ENCODE measurements at places on chromosomes 16 and 17.

- no peak for DNase-seq
These were observed 10.4 kb upstream of the NLRC3 start for GRCh38 chr16:3587547-3588110.

- DNase-seq: no peak
These were observed 129.6 kb downstream of the MRM1 start for GRCh38 chr17:36730857-36731490.

DNA sequence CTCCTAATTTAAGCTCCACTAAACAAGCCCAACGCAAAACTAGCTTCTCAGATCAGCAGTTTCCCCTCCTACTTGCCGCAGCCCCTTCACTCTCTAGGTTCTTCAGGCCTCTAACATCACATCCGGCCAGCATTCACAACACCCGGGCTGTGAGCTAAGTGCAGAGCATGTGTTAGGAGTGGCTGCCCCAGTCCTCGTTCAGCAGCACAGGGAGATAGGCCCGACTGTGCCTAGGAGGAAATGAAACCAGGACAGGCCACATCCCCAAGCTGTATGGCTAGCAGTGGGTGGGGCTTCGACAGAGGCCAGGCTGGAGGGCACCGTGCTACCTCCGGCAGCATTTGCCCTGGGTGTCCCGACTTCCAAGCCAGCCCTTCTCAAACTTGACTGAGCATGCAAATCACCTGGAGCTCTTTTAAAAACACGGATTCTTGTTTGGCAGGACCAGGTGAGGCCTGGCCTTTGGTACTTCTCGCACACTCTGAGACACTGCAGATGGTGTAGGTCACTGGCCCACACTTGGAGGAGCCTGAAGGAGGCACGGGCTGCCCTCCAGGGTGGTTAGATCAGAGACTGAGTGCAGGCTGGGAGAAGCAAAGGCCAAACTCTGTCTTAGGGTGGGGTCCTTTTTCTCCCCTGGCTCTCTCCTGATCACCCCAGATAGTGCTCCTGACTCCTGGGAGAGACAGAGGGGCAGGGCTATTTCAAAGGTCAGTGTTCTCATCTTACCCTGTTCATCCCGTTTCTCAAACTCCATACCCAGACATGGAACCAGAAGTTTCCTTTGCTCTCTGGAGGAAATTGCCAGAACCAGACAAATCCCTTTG lies 202.0 kb downstream of the C16orf78 start:
- DNase-seq: peak; percentile 80

GRCh38 chr16:85625053-85625452 lies 11.9 kb downstream of the GSE1 start:
- no peak for DNase-seq

DNA sequence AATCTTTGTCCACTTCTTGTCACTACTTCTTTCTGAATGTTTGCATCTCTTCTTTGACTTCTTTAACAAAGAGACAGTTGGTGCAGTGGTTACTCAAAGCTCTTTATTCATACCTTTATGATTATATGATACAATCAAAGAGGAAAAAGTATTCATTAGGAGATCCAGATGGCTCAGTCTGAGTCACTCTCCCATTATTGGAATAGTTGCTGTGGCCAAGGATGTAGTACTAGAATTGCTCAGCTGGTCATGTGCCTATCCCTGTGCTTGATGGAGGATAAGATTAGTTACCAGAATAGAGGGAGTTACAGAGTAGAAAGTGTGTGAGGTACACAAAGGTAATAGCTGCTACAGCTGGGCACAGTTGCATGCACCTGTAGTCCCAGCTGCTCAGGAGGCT lies 18.3 kb downstream of the BCAS3 start:
- DNase-seq: no peak

DNA sequence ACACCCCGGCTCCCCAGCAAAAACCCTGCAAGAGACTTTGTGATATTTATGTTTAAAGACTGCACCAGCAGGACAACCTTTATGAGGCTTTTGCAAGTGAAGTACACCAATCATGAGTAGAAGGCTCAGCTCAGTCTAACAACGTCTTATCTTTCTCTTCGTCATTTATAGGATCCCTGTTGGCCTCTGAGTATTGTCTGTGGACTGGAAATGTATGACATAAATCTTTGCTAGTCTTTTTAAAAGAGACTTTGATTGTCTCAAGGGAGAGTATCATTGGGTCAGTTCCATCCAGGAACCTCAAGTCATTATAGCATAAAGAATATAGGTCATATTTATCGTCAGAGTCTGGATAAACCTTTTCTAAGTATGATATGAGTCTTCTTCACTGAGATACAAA lies 505.0 kb upstream of the SOX9 start:
- DNase-seq: no peak

DNA sequence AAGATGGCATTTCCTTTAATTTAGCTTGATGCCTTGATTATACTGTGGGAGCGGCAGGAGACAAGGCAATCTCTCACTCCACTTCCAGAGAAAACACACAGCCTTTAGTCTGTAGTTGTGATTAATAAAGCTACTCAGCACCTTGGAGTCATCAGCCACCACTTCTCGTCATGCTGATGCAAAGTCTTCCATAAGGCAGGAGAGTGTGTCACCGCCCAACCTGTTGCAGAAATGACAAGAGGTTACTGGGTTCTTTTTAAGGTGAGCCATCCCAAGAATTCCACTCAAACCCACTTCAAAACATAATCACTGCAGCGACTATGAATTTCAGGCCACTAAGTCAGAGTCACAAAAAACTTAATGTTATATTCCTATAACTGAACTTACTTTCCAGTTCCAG lies 223.9 kb upstream of the TOX3 start:
- no peak for DNase-seq

GRCh38 chr17:70314506-70314905 lies 145.2 kb downstream of the KCNJ2 start:
- peak; percentile 80 for DNase-seq

- DNase-seq: no peak
These were observed 1.9 kb upstream of the RSAD1 start for GRCh38 chr17:50476545-50477315.

- peak; percentile 95 for DNase-seq
These were observed 14.9 kb downstream of the IRF8 start for GRCh38 chr16:85913688-85914422.

- DNase-seq: no peak
These were observed 8.3 kb downstream of the FLII start for GRCh38 chr17:18250259-18250658.

DNA sequence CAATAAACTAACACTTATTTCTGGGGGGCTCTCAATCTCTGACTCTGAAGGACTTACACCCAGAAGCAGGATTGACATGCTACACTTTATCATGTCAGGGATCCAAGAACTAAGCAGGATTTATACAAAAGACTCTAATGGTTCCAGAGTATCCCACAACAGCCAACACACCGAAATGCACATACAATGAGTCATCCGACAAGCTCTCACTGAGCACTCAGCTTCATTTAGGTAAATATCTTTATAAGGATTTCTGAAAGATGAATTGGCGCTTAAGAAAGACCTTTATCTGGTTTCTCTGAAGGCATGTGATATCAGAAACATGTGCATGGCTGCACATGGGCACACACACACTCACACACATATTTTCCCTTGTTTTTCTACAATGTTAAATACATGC lies 77.2 kb downstream of the TOX3 start:
- DNase-seq: no peak

- DNase-seq: no peak
These were observed 46.8 kb downstream of the HIC1 start for GRCh38 chr17:2101448-2102257.

GRCh38 chr16:27242868-27243590 lies 25.5 kb downstream of the NSMCE1 start:
- peak; percentile 83 for DNase-seq

DNA sequence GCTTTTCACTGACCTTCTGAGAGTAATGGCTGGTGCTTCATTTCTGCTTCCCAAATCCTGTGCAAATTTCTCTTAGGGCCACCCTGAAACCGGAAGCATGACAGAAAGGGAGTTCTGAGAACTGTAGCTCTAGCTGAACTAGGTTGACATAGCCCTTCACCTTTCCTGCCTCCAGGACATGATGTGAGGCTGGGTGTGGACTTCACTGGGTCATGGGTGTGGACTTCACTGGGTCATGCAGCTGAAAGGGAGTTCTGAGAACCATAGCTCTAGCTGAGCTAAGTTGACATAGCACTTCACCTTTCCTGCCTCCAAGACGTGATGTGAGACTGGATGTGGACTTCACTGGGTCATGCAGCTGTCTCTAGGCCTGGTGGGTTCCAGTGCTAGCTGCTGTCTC lies 54.3 kb upstream of the NLRP1 start:
- DNase-seq: no peak

- no peak for DNase-seq
These were observed 205.4 kb downstream of the ANKFN1 start for GRCh38 chr17:56358651-56359050.

DNA sequence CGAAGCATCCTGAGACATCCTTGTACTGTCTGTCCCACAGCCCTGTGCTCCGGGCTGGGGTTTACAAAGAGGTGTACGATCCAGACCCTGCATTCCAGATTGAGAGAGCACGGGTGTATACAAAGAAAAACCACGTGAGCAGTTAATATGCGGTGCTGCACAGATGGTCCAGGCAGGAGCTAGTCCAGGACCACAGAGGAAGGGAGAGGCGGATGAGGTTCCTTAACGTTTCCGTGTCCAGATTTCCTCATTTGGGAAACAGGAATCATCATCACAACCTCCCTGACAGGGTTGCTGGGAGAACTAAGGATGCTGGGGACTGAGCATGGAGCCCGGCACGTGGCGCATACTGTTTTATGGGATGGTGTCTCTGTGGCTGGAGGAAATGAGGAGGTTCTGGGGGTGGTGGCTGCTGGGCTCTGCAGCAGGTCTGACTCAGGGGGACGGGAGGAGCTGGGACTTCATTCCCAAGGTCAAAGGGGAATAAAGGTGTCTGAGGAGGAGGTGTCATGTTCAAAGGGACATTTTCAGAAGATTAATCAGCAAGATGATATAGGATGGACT lies 26.2 kb downstream of the WIPI1 start:
- DNase-seq: no peak

GRCh38 chr17:51486091-51486490 lies 225.7 kb downstream of the UTP18 start:
- no peak for DNase-seq

DNA sequence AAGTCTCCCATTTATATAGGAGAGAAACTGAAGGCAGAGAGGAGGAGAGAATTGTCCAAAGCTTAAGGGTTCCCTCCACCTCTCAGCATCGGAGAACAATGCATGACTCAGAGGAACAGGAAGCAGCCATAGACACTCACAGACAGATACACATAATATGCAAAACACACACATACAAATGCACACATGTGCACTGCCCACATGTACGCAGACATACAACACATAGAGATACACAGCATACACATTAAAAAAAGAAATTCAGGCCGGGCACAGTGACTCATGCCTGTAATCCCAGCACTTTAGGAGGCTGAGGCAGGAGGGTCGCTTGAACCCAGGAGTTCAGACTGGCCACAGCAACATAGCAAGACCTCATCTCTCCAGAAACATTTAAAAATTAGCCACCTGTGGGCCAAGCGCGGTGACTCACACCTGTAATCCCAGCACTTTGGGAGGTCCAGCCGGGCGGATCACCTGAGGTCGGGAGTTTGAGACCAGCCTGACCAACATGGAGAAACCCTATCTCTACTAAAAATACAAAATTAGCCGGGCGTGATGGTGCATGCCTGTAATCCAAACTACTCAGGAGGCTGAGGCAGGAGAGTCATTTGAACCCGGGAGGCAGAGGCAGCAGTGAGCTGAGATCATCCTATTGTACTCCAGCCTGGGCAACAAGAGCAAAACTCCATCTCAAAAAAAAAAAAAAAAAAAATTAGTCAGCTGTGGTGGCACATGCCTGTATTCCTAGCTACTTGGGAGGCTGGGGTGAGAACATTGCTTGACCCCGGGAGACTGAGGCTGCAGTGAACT lies 11.3 kb downstream of the ERAL1 start:
- peak; percentile 55 for DNase-seq
